ENCODE measurements at places on chromosomes 3 and 15.

DNA sequence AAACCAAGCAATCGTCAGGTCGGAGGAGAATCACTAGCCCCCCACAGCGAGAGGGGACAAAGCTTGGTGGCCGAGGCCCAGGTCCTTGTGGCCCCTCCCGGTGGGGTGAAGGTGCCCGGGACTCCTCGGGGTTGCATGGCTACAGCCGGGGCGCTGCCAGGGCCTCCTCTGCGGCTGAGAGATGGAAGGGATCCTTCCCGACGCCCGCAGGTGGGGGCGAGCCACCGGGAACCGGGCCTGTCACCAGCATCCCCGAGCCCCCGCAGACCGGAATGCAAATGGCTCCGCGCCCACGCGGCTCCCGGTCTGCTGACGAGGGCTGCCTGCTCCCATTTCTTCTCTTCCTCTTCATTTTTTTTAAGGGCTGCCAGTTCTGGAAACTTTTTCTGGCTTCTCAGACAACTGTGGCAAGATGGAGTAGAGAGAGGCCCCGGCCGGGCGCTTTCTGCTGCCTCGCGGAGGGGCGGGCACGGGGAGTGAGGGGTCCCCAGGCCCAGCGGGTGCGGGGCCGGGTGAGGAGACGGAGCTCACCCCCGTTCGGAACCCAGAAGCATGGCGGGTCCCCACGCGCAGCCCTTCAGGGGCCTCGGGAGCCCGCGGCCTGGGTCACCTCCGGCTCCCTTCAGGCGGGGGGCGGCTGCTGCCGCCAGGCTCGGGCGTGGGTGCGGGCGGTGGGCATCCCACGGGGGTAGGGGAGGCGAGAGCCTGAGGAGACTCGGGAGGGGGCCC, 27.5 kb downstream of the MELTF start:
- DNase-seq: no peak

DNA sequence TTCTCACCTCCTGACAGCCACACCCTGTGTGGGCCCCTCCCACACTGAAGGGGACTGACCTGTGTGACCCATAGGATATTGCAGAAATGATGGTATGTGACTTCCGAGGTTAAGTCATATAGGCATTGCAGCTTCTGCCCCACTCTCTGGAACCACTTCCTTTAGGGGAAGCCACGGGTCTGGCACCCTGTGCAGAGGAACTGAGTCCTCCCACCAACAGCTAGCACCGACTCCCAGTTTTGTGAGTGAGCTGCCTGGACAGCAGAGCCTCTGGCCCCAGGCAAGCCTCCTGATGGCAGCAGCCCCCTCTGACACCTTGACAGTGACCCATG, 24.6 kb upstream of the SLC6A6 start:
- no peak for DNase-seq

GRCh38 chr3:30269751-30270445, 336.5 kb upstream of the TGFBR2 start:
- no peak for DNase-seq

DNA sequence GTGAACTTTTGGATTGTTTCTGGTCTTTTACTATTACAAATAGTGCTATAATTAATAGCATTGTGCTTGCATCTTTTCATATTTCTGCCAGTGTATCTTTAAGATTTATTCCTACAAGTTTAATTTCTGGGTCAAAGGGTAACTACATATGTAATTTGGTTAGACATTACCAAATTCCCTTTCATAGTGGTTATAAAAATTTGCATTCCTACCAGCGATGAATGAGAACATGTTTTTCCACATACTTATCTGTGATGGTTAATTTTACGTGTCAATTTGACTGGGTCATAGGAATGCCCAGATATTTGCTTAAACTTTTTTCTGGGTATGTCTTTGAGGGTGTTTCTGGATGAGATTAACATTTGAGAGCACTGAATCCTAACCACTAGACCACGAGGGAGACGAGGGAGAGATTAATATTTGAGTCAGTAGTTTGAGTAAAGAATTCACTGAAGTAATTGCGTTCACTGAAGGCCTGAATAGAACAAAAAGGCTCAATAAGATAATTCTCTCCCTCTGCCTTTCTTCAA, 132.3 kb upstream of the NEO1 start:
- DNase-seq: no peak

DNA sequence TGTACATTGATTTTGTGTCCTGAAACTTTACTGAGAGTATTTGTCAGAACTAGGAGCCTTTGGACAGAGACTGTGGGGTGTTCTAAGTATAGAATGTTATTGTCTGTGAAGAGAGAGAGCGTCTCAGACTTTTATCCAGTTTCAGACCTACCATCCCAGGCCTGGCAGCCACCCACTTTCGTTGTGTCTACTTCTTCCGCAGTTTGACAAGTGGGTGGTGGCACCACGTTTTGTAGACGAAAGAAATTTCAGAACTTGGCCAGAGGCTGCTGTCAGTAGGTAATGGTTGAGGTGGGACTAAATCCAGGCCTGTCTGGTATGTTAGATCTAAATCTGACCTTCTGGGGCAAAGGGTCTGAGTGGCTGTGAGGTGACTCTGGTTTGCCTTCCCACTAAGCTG, 13.4 kb upstream of the TRAK1 start:
- no peak for DNase-seq

GRCh38 chr3:62187022-62187431, 186.3 kb downstream of the FEZF2 start:
- DNase-seq: no peak
